Activated T-cell treated with anti-CD3 and anti-CD28 coated beads for 4 hours (primary cell): ENCODE measurements at places on chromosomes 1 and 21.

GRCh38 chr1:76583235-76583868 lies 283.9 kb upstream of the ST6GALNAC5 start:
- DNase-seq = no peak

DNA sequence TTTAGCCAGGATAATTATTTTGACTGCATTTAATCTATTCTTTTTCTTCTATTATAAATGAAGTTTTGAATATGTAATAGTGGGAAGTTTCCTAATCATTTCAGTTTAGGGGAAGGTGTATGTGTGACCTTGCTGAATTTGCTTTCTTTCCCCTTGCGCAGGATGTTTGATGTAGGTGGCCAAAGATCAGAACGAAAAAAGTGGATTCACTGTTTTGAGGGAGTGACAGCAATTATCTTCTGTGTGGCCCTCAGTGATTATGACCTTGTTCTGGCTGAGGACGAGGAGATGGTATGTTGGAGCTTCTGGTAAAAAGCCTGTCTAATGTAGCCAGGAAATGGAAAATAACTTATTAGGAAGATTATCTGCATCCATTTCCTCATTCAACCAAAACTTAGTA lies 33.4 kb downstream of the GNAT2 start:
- no peak for DNase-seq

DNA sequence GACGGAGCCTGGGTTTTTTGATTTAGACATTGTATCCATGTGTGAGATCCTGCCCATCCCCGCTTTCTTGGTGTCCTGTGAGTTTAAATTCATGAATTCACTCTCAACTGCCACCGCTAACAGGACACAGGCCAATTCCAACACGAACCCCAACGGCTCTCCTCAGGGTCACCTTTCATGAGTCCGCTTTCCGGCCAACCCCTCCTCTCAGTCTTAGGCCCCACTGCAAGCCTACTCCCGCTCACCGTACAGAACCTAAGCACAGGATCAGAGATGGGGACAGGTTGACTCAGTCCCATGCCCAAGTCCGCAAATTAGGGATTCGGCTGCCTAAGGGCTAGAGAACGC lies 238 bp upstream of the SCP2 start:
- DNase-seq = no peak

GRCh38 chr1:29963946-29964345 lies 727.6 kb downstream of the PTPRU start:
- DNase-seq = no peak

DNA sequence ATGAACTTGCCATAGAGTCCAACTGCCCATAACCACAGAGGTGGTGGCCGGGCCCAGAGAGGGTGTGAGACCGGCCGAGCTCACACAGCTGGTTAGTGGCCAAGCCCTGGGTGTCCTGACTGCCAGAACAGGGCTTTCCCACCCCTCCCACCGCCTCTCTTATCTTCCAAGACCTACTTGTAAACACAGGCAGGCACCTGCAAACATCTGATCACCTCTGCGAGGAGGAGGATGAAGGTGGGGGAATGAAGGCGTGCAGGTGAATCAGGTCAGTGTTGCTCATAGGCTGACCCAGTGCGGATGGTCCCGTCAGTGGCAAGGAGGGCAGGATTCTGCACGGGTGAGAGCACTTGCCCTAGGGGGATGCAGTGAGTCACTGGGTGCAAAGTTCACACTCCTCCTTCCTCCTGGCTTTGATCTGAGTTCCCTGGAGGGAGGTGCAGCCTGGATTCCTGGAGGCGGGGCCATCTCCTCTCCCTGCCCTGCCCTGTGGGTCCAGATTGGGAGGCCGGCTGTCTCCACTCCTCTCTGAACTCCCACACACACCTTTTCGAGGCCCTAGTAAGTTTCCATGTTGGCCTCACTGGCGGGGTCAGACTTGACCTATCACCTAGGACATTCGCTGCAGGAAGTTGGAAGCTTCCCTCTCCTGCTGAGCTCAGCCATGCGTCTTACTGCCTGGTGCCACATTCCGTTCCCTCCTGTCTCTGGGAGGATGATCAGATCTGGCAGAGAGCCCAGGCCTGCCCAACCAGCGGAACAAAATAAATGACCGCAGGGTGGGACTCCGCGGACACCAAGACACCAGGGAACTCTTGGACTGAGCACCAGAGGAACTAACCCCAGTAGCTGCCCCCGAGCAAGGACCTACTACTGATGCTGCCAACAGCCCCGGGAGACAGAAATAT lies 7.3 kb downstream of the UQCRHL start:
- no peak for DNase-seq

- no peak for DNase-seq
These were observed 85.4 kb downstream of the IER5 start for GRCh38 chr1:181173761-181174447.

DNA sequence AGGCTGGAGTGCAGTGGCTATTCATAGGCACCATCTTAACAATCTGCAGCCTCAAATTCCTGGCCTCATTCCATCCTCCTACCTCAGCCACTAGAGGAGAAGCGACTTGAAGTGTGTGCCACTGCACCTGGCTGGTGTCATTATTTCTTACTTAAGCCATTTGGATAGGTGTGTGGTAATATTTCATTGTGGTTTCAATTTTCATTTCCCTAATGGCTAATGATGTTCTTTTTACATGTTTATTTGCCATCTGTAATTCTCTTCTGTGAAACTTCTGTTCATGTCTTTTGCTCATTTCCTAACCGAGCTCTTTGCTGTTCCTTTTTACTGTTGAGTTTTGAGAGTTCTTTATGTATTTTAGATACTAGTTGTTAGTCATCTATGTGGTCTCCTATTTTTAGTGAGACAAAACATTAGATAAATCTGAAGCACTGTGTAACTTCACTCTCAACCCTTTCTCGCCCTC lies 66.8 kb downstream of the SLC27A3 start:
- no peak for DNase-seq

DNA sequence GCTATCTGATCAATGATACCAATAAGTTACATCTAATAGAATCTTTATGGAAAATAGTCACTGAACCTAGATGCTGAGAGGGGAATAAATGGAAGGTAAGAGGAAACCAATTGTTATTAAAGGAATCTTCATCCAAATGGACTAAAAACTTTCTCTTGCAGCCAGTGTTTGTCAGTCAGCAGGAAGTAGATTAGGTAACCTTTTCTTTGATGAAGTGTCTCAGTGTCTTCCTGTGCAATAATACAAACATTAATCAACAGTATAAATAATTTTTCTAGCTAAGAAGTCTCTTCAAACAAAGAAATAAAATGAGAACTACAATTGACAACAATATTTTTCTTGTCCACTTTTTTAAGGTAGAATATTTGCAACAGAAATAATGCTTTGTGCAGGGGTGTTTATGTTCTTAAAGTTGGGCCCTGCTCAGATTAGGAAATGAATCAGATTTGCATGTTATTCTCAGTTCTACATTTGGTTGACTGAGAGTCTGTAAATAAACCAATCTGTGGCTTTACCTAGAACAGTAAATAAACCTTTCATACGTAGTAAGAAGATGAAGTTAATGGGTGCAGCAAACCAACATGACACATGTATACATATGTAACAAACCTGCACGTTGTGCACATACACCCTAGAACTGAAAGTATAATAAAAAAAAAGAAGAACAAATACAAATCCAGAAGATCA lies 391.4 kb downstream of the MRPL39 start:
- DNase-seq = no peak

DNA sequence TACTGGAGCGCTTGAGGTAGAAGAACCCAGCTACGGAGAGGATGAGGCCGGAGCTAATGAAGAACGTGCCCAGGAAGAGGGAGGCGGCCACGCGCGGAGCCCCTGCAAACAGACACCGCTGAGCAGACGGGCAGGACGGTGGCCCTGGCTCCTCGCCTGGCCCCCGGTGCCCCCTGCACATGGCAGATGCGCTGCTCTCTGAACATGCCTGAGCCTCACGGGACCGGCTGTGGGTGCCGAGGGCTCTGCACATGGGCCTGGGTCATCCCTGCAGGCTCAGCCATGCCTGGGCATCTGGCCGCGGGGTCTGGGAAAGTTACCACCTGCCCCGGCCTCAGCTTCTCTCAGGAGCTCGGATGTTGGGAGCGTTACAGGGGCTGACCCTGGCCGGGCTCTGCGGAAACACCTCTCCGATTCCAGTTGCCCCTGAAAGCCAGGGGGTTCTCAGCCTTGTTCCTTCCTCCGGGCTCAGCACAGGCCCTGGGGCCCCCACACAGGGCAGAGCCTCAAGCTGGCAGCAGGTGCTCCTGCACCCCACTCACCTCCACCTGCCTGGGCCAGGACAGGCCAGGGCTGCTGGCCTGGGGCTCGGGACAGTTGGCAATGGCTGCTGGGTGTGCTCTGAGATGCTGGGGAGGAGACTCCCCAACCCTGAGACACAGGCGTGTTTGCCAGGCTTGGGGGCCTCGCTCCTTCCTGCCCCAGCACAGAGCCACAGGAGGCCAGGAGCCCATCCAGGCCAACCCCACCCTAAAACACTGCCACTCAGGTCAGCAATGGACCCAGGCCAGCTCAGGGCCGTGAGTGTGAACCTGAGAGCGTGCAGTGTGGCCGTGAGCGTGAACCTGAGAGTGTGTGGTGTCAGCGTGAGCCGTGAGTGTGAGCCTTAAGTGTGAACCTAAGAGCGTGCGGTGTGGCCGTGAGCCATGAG lies 12.1 kb upstream of the RNF223 start:
- no peak for DNase-seq

DNA sequence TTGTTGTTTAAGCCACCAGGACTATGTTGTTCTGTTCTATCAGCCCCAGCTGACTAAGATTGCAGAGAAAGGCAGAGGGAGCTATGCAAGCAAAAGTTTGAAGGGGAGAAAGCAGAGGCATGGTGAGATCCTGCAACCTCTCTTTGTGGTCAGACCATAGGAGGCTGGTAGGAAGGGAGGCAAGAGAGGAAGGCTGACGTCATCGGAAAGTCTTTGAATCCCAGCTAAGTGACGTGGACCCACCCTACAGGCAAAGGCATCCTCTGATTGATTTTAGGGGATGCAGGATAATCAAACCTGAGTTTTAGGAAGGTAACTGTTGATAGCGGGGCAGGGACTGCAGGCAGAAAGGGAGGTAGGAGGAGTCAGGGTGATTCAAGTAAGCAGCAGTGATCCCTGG lies 23.3 kb upstream of the TNNI1 start:
- DNase-seq = no peak

- DNase-seq = no peak
These were observed 13.6 kb downstream of the LRRC42 start for GRCh38 chr1:53959664-53960250.

DNA sequence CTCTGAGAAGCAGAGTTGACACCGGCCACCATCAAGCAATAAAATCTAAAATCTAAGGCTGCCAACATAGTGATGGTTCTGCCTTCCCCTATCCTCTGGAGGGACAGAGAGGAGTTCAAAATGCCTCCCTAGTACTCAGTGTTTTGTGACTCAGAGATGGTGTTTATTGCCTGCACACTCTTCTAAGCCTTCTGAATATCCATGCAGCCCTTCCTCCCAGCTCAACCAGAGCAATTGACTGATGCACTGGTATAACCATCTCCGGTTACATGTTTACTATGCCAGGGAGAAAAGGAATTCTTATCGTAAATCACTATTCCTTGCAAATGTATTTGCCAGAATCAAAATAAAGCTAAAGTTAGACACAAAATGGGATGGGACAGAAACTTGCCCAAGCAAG lies 132.9 kb upstream of the RAB4A start:
- DNase-seq = no peak

GRCh38 chr21:41418956-41419680 lies 6.9 kb upstream of the MX1 start:
- no peak for DNase-seq

GRCh38 chr1:178048883-178049282 lies 45.0 kb upstream of the RASAL2 start:
- no peak for DNase-seq

DNA sequence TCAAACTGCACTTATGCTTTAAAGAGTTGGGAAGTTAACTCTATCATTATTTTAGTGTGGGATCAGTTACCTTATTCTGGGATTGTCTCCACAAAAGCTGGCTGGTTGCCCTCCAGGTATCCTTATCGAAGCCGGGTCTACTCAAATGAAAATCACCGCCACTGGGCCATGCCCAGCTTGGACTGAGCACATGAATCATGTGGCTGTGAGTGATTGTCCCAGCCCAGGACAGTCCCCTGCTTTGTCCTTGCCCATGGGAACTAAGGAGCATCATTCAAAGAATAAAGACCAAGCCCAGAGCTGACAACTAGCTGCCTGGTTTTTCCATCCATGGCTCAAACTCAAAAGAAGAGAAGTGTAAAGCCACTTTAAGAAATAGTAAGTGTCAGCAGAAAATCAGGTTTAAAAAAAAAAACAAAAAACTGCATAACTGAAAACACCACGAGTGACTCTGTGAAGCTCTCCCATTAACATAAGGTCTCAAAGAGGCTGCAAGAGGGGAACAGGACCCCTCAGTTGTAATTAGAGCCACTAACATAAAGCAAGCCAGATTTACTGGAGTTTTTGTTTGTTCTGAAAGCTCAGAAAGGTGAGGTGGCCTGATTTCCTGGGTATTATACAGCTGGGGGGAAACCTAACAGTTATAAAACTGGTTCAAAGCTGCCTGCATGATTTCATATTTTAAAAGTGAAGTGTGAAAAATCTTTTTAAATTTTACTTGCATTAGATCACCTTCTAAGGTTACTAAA lies 91.5 kb downstream of the KIF14 start:
- no peak for DNase-seq

DNA sequence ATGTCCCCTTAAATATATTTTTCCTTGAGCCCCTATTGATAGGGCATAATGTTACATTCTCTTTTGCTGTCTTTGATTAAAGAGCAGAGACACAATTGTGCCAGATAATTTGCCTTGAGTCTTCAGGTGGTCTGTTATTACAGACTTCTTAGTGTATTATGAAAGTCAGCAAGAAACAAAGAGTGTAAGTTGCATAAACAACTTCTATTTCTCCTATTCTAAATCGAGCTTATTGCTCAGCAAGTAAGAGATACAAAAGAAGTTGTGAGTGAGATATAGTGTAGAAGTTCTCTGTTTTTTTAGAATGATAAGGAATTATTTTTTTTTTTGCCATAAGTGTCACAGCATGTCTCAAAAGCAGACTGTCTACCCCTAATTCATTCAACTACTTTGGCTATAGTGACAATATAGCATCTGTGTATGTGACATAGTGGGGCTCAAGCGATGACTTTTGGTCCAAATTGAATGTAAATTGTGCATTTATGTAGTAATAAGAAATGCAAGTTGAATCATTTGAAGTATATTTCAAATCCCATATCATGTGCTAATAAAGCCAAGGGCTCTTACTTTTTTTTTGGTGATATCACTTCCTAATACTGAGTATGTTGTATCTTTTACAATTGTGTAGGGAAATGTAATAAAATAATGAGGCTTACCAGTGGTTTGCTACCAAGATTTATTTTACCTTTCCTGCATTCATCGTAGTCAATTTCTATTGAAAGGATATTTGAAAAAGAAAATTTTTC lies 81.3 kb downstream of the RGL1 start:
- DNase-seq = no peak

DNA sequence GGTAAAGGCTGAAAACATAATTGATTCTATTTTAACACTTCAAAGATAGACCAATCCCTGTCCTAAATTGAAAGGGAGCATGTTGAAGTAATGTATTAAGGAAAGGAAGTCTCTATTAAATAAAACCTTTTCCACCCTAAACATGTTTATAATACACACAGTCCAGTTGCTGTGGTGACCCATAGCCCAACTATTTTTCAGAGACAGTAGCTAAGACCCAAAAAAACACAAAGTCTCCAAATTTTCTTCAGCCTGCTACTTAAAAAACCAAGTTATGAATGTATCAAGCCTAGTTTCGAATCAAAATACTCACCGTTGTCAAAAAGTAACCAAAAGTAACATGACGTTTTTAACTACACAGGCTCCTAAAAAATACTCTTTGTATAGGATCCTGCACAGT lies 1.6 kb downstream of the ELK4 start:
- DNase-seq = no peak
